ENCODE measurements at places on chromosomes 6 and 20.

GRCh38 chr6:44135173-44135758 is 7.9 kb downstream of the TMEM63B start:
- no peak for DNase-seq

GRCh38 chr6:36378243-36378920 is 9.1 kb downstream of the ETV7 start:
- DNase-seq: no peak

GRCh38 chr6:38567436-38567835 is 72.3 kb downstream of the BTBD9 start:
- no peak for DNase-seq

- no peak for DNase-seq
Observed at GRCh38 chr6:16793828-16794412, 32.7 kb upstream of the ATXN1 start.

GRCh38 chr20:6622041-6622440 is 145.4 kb upstream of the BMP2 start:
- no peak for DNase-seq

DNA sequence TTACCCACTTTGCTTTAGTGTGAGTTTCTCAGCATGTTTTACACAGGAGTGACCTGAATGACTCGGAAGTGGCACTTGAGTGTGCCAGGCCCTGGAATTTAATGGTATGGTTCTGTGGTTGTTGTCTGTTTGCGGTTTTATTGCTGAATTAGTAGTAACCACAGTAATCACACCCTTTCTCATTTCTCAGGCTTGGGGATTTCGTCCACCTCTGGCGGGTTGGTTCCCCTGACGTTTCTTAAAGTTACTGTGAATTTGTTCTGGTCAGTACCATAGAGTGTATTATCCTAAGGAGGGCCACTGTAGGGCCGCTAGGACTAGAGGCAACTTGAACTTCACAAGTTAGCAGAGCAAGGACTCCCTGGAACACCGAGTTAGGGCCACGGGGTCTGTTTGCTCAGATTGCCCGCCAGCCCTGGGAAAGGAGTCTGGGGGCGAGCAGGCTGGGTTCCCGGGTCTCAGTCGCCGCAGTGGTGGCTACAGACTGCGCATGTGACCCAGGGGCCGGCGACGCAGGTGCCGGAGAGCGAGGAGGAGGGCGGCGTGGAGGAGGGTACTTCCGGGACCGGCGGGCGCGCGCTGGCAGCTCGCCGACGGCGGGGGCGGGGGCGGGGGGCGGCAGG is 546 bp upstream of the KLHL32 start:
- DNase-seq: no peak

- DNase-seq: no peak
Observed at GRCh38 chr20:59618131-59618530, 13.8 kb downstream of the PHACTR3 start.

GRCh38 chr6:137254966-137255365 is 35.8 kb upstream of the IFNGR1 start:
- no peak for DNase-seq

DNA sequence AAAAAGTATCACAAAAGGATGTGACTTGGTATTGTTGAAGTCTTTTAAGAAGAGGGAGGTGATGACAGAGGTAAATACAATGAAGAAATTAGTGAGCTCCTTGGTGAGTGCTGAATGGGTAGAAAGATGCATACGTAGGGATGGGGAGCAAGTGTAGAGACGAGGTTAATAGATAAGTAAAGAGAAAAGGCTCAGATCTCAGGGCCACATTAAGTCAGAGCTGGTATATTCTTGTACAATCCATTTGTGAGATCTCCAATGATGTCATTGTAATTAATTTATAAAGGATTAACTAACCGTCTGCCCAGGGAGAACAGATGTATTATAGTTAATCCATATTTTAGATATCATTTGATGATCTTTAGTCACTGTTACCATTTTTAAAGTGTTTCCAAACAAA is 43.4 kb downstream of the SMPDL3A start:
- no peak for DNase-seq

DNA sequence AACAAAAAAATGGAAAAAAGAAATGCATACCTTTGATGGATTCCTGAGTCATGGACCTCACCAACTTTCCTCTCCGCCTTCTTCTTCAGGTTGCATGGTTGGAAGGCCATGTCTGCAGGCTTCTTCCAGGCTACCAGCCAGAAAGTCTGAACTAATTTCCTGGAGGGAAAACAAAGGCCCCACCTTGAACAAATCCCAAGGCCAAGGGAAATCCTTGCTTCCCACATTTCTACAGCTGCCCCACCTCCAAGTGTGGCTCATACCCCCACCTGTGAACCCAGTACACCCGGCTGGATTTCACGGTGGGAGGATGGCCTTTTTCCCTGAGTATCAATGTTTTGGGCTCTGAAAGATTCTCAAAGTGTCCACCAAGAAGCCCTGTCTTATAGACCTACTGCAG is 22.4 kb downstream of the IL17A start:
- DNase-seq: no peak

DNA sequence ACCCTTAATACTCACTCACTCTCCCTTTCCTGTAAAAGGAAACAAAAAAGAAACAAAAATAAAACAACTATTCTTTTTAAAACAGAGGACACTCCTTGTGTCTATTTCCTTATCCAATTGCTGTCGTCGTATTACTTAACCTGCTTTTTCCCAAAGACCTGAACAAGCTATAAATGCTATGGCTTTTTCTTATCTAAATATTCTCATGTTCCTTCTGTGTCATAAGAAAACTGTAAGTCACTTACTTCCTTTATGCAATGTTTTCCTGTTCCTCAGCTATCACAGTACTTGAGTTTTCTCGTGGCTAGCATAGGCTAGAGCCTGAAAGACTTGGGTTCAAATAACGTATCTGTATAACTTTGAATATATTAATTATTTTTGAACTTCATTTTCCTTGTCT is 99.2 kb downstream of the IRAK1BP1 start:
- DNase-seq: no peak

- DNase-seq: no peak
Observed at GRCh38 chr6:137692806-137693205, 174.3 kb upstream of the TNFAIP3 start.

GRCh38 chr6:166955121-166955864 is 1.1 kb downstream of the RNASET2 start:
- peak; percentile 26 for DNase-seq

DNA sequence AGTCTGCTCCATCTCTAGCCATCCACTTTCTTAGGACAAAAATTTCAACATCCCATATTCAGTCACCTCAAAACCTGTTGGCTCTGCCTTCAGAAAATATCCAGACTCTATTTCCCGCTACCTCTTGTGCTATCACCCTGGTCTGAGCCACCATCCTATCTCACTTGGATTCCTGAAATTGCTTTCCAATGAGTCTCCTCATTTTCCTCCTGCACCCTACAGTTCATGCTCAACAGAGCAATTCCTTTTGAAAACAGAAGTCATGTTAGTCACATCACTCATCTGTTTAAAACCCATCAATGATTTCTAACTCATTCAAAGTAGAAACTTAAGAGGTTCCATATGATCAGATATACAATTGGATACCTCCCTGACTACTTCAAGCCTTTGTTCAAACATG is 229.9 kb downstream of the ADGRG6 start:
- no peak for DNase-seq

DNA sequence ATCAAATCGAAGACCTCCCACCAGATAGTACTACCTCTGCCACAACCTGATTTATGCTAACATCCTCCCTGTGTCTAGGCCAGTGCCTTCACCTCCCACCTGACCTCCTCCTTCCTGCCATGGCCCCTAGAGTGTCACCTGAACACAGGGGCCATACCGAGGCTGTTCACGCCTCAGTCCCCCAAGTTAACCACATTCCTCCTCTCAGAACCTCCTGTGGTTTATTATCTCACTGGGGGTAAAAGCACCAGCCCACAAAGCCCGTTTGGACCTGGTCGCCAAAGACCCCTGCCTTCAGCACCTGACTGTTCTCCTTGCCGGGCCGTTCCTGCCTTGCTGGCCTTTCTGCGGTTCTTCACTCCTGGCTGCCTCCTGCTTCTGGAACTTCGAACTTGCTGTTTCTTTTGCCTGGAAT is 13.7 kb downstream of the MAS1 start:
- no peak for DNase-seq

- no peak for DNase-seq
Observed at GRCh38 chr20:62635852-62636251, 6.5 kb upstream of the SLCO4A1 start.

DNA sequence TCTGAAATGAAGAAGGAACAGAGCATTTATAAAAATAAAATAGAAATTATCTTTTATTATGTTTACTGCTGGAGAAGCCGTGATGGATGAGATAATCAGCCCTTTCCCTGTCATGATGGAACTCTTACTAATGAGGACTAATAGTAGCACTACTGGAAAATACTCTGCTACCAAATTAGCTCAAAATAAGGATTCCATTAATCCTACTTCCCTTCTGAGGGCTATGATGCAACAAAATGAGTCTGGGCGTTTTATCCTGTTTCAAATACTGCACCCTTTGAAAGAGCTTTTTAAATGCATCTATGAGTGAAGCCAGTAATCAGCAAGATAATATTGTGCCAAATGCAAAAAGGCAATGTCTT is 59.3 kb upstream of the CARMIL1 start:
- DNase-seq: no peak

DNA sequence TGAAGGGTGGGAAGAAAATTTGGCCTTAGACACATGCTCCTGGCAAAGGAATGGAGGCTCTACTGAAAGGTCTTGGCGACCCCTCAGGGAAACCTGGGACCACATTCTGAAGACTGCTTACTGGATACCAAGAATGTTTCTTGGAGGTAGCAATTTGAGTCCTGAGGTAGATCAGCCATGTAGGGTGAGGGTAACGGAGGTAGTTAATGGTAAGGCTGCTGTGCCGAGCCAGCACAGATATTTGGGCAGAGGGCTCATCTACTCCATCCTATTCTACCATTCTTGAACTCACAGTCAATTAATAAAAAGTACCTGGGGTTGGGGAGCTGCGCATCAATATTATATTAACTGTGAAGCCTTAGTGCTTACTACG is 401 bp upstream of the PHF3 start:
- DNase-seq: no peak

GRCh38 chr20:10631126-10631525 is 42.7 kb downstream of the JAG1 start:
- no peak for DNase-seq

GRCh38 chr6:96991618-96992342 is 67.3 kb downstream of the KLHL32 start:
- DNase-seq: no peak

DNA sequence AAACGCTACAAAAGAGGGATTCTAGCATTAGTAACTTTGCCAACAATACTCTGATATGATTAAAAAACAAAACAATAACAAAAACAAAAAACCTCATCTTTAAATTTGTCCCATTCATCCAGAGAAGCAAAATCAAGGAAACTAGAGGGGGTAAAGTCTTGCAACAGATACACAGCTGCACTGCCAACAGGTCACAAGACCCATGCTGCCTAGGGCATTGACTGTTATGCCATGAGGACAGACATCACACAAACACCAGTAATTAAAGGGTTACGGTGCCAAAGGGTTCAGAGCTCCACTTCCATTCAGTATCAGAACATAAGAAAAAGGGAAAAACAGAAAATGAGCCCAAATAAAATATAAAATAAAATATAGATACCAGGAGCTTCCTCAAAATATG is 1.6 kb downstream of the TBC1D20 start:
- no peak for DNase-seq

DNA sequence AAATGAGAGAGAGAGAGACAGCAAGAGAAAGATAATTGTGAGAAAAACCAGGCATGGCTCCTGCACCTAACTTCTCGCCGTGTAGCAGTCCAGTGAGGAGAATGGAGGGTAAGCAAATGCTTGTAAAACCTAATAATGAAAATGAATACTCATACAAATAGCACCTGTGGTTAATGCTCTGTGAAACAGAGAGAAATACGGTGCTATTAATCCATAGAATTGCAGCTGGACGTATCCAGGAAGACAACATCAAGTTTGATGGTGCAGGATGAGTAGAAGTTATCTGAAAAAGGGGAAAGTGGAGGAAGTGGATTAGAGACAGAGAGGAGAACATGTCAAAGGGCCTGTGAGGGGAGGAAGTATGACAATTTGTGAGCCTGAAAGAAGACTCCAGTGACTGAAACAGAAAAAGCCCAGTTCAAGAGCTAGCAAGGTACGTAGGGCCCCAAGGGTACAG is 89.4 kb upstream of the PAK5 start:
- no peak for DNase-seq

DNA sequence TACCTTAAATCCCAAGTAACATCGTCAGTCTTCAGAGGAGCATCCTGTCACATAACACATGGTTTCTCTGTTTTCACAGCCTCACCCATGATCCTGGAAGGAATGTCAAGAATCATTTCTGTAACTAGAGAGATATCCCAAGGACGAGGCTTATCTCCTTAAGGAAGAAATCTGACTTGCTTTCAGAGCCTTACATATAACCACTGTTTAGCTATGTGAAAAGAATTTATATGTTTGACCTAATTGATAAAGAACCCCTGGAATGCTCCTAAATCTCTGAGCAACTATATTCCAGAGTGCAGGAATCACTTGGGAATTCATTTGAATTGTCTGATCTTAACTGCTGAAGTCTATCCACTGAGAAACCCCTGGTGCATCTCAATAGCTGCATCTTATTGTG is 243.1 kb downstream of the ALDH8A1 start:
- DNase-seq: no peak

DNA sequence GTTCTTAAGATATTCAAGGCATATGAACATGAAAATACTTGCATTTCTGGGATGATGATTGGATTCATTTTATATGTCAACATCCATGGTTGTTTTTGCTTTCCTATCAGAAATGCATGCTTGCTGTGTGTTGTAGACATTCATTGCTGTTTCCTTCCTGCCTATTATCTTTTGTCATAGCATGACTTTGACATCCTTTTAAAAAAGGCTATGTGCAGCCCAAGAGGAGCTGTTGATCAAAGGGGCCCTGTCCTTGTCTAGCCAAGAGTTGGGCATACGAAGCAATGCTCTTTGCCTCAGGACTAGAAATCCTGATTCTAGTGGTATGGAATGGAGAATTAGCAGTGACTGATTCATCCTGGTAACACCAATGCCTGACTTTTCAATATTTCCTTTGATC is 143.1 kb downstream of the RNF144B start:
- DNase-seq: no peak

- no peak for DNase-seq
Observed at GRCh38 chr6:81556551-81556950, 195.9 kb downstream of the TENT5A start.

DNA sequence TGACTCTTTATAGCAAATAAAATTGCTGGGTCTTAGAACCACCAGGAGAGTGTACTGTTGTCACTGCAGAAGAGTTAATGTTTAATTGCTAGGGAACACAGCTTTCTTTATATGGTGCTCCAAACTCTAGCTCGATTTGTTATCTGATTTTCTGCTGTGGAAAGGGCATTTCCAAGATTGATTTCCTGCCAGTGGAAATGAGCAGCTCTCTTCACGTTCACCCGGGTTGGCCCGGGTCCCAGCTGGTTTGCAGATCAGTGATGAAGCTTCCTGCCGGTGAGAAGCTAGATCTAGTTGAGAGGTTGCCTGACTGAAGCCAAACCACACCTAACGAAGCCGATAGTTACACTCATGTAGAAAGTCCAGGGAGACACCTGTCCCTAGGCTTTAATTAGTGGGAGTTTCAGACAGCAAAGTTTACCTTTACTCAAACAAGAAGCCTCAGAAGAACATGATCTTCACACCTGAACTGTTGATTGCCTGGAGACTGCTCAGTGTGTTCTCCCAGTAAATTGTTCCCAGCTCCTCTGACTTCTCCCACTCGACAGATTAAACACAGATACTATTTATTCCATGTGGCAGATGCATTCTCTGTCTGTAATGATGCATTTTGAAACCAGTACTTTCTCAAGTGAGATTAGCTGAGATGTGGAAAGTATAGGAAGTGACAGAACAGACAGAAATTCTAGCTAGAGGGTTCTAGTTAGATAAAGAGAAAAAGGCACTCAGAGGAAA is 27.8 kb downstream of the PAQR8 start:
- peak; percentile 51 for DNase-seq
